Activated T-helper 17 cell treated with anti-CD3 and anti-CD28 coated beads, Interleukin-2, amount 50 U/mL, for 72 hours (primary cell): ENCODE measurements at places on chromosomes 7 and 10.

GRCh38 chr7:64277630-64278029 lies 36.1 kb upstream of the ZNF736 start:
- ATAC-seq: no peak

DNA sequence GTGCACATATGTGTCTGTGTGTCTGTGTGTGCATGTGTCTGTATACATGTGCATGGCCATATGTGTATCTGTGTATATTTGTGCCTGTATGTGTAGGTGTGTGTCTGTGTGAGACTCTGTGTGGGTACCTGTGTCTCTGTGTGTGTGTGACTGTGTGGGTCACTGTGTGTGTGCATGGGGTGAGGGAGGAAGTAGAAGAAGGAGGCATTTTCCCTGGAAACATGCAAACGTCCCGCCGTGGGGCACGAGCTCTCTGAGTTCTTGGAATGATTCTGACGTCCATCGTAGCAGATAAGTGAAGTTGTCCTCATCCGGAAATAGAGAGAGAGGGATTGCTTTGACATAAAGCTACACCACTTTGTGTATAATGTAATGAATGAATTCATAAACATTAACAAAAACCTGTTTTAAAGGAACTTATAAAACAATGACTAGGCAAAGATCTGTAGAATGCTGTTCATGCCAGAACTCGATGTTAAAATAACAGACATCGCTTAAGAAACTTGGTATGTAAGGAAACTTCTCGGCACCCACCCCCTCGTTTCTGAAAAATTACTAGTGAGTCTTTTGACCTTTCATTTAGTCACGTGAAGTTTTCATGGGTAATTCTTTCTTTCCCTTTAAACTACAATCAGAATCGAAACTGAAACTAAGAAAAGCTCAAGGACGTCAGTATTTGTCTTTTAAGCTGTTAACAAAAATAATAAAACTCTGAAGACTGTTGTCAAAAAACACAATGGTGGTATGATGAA lies 43.6 kb upstream of the KLF6 start:
- peak; percentile 69 for ATAC-seq

DNA sequence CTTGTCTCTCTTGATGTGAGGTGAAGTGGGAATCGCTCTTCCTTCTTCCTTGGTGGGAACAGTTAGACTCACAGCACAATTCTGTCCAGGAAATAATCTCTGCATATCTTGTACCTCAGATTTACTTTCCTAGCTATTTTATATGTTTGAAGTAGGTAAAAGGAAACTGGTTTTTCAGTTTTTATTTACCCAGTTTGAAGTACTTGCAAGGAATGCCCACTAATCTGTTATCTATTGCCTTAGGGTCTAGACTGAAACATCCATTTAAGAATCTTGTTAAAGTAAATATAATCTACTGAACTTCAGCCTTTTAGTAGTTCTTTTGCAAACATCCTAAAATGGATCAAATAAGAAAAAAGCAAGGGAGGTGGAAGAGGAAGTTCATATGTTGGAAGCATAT lies 229.8 kb downstream of the KCND2 start:
- ATAC-seq: no peak

GRCh38 chr10:69281507-69282413 lies 3.5 kb downstream of the HK1 start:
- ATAC-seq: no peak

GRCh38 chr7:142375710-142376313 lies 118.0 kb upstream of the PRSS58 start:
- peak; percentile 59 for ATAC-seq

GRCh38 chr7:129458171-129458570 lies 23.9 kb downstream of the STRIP2 start:
- no peak for ATAC-seq

DNA sequence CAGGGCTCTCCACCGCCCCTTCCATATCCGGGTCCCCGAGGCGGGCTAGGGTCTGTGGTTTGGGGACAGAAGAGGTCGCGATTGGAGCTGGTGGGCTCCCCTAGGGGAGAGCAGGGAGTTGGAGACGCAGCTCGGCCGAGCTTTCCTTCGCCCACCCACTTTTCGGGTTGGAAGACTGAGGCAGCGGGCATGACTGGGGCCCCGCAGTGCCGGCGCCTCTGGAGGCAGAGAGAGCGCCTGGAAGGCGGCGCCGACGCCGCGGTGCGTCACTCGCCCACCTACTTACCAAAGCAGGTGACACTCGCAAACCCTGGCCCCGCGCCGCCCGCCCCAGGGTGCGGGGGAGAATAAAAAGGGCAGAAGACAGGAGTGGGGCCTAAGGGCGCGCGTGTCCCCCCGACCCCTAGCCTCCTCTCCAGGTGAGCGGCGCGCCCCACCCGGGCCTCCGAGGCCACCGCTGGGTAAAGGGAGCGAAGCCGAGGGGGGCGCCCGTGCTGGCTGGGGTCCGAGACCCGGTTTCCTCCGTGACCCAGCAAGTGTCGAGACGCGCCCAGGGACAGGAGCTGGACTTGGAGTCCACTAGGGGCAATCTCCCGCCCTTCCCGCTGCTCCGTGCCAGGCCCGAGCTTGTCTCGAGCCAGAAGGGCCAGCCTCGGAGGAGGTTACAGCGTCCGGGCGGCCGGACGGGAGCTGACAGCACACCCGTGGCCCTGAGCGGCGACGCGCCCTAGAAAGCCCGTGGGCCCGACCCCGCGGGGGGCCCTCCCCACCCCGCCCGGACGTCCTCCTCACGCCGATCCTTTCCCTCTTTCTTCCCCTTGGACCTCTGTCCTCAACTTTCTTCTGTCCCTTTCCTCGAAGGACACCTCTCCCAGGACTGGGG lies 34.4 kb upstream of the GRID1 start:
- peak; percentile 76 for ATAC-seq

DNA sequence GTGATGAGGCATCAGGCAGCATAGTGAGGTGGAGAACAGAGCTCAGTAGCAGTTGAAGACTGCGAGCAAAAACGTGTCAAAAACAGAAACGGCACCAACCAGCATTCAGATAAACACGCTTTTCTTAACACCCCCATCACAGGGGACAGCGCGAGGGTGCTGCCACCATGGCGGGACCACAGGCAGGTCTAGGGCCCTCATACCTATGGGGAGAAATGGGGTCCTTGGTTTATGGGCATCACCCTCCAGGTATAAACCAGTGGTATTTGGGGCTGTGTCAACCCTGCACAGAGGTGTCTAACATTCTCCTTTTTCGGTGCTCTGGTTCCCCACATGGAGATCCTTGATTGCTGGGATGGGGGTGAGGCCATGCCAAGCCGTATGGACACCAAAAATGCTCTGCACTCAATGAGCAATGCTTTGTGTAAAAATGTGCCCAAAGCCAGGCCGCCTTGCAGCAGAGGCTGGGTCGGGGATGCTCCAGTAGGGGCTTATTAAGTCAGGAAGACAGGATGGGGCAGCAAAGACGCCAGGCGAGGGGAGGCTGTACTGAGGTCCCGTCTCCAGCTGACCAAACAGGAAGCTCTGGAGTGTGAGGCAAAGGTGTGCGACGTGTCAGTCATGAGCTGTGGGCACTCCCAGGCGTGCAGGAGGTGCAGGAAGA lies 191.5 kb downstream of the WDR37 start:
- no peak for ATAC-seq

DNA sequence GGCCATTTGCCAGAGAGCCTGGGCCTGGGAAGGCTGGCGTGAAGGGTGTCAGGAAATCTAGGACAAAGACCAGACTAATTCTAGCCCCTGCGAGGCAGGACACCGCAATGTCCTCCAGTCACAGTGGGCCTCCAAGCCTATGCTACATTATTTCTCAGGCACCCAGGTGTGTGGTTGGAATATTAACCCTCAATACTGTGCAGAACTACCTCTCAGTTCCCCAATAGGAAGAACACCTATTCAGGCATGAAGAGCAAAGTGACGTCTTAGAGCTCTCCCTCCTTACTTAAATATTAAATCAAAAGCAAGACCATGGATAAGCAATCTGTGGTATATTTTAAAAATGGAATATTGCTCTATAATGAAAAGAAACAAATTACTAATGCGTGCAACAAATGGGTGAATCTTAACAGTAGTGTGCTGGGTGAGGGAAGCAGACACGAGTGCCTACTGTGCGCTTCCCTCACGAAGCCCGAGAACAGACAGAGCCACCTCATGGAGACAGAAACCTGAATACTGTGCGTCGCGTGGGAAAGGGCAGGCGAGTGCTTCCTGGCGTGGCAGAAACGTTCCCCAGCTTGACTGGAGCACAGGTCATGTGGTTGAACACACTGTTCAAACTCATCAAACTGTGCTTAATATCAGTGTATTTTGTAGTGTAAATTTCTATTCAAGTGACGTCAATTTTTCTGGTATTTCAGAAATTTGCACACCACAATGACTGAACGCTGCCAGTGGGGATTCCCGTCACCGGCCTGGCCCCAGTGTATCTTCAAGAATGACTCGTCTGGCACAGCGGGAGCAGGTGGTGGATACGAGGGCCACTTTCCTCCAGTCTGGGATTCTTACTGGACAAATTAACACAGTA lies 15.5 kb upstream of the PTPRN2 start:
- peak; percentile 92 for ATAC-seq

DNA sequence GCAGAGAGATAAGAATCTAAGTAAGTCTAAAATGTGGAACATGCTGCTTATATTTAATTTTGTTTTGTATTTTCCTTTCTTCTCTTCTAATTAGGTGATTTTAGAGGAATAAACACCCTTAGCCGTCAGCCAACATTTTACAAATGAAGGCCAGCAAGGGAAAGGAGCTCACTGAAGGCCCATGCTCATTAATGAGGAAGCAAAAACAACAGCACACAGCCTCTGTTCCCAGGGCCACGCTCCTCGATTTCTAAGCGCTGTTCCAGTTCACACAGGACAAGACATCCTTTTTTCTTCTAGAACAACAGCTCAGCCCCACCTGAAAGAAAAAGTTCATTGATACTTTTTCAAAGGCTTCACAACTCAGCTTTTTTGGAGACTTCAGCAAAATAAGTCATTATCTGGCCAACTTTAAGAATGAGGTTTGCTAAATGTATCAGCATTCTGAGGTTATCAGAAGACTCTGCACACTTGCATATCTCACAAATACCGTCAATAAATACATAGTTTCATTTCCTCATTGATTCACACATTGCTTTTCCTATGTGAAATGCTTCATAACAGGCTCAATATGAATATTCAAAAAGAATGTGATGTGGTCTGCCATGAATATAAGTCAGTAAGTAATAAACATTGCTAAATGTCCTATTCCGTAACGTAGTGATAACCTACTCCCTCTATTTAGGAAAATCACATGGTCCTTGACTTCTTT lies 34.8 kb upstream of the SFMBT2 start:
- no peak for ATAC-seq

DNA sequence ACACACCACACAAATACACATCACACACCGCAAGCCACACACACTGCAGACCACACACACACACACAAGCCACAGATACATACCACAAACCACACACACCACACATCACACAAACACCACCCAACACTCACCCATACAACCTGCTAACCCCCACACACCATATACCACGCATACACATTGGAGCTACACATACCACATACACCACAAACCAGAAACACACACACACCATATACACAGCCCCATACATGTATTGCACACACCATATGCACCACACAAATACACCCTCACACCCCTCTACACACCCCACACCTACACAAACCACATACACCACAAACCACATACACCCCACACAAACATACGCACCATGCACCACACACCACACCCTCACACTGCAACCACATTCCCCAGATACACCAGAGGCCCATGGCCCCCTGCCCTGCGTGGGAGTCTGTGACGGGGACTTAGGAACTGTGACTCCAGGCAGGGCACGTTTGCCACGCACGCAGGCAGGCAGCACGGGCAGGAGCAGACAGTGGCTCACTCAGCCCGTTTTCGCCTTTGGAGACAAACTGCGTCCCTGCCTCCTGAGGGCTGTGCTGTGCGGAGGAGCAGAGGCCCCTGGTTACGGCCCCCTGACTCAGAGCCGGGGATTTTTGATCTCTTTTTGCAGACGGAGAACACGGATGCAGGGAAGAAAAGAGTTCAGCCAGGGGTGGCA lies 52.6 kb downstream of the TMEM209 start:
- ATAC-seq: peak; percentile 30

DNA sequence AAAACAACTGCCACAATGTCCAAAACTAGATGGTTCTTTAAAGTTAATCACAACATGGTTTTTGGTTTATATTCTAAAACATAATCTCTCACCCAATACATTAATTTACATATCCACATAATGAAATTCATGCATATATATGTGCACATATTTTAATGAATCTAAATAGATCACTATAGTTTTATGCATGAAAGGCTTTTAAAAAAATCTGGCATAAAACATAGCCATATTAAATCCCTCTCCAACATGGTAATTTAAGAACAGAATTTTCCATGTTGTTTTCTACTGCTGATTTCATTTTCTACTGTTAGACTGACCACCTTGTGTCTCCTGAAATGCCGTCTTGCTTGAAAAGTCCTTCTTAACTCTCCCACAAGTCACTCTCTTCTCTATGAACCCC lies 196.1 kb upstream of the AOAH start:
- ATAC-seq: no peak

DNA sequence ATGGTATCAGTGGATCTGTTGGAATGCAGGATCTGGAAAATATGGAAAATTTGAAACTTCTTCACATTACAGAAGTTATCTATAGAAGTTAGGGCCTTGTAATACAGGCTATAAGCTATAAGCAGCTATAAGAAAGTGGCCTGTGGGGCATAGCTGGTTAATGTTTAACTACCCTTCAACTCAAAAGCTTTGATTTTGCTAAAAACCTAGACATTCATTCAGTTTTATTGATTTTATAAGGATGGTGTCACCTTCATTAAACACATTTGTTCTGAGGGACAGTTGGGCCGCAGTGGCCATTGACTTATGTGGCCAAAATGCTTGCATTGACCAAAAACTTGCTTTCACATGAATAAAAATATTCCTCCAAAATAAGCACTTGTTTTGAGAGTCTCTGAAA lies 13.1 kb upstream of the AKR1C3 start:
- no peak for ATAC-seq

DNA sequence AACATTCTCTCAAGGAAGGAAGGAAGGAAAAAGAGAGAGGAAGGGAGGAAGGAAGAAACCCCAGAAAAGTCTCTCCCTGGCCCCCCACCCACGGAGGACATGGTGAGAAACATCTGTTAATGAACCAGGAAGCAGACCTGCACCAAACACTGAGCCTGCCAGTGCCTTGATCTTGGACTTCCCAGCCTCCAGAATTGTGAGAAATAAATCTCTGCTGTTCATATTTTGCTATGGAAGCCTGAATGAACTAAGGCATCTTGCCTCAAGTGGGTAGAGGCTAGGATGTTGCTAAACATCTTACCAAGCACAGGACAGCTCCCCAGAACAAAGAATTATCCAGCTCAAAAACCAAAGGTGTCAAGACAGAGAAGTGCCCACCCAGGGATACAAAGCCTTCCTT lies 19.1 kb downstream of the LRRC20 start:
- no peak for ATAC-seq

GRCh38 chr10:88870089-88870488 lies 10.0 kb upstream of the STAMBPL1 start:
- no peak for ATAC-seq

DNA sequence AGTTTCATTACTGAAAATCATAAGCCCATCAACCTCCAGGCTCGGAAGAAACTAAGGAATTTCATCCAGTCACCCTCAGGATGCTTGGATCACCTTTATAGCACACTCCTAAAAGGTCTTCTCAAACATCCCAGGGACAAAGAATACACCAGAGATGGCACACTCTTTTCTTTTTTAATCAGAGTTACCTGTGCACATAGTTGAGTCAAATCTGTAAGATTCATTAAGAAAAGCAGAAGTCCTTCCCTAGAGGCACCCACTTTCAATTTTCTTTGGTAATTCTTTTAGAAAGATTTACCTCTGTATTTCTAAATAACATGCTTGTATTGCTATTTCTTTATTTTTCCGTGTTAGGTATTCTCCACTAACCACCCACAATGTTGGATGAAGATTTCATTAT lies 50.6 kb upstream of the IL6 start:
- ATAC-seq: peak; percentile 28
